ENCODE measurements at places on chromosomes 4 and X.

GRCh38 chr4:77819404-77819842 is 255 bp upstream of the CNOT6L start:
- no peak for DNase-seq

DNA sequence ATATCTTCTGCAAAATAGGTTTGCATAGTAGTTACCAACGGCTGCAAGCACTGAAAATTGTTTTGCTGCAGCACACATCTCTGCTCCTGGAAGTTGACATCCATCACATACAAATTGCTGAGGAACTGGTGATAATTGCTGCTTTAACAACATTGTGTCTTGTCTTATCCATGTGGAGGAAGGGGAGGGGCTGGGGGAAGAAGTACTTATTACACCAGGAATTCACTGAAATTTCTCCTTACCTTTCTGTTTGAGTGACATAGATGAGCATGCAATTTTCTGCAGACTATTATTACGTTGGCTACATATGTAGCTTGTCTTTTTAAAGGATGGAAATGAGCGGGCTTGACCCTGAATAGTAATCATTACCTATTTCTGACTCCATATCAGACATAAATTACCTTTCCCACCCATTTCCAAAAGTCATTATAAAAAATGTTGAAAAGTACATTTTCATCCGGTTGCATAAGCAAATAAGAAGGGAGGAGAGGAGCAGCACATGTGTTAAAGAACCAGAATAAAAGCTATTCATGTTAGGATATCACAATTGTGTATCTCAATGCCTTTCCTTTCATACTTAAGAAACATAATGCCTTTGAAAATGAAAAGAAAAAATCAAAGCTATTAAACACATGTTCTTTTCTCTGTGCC is 1905.6 kb downstream of the PCDH7 start:
- DNase-seq: no peak

DNA sequence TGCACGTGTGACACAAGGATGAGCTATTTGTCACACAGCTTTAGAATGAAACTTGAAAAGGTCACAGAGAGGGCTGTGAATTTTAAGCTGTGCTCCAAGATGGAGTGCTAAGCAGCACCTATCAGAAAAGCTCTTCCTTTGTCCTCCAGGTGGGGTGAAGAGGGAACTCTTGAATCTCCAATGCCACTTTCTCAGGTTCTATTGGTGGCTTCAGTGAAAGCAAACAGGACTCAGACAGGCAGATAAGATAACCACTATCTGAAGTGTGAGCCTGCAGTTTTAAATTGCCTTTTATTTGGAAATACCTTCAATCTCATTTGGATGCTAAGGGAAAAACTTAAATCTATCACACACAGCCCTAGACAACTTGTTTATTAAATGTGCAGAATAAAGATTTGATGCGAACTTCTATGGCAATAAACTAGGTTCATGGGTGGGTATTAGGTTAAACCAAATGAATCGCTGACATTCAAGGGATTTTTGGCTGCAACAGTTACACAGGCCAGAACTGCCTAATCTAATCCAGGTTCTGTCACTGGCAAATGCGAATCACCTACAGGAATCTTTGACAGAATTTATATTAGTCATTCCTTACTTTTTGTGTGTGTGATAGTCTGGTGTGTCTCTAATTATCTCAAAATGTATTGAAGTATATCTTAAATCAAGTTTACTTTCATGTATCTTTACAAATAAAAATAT is 13.6 kb upstream of the PDGFRA start:
- no peak for DNase-seq

GRCh38 chr4:14863418-14864364 is 138.6 kb upstream of the CPEB2 start:
- no peak for DNase-seq

DNA sequence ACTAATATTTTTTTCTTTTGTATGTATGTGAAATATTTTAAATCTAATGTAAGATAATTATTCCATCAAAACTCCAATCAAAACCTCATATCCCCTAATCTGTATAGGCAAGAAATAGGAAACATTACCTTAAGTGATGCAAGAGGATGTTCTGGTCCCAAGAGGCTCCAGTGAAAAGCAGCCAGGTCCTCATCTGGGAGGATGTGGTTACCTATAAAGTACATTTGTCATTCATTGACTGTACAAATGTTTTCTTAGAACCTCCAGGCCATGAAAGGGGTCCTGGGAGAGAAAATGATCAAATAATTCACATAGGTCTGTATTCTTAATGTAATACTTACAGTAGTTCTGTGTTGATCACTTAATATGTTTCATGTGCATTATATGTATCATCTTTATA is 25.5 kb downstream of the FAM120C start:
- no peak for DNase-seq

DNA sequence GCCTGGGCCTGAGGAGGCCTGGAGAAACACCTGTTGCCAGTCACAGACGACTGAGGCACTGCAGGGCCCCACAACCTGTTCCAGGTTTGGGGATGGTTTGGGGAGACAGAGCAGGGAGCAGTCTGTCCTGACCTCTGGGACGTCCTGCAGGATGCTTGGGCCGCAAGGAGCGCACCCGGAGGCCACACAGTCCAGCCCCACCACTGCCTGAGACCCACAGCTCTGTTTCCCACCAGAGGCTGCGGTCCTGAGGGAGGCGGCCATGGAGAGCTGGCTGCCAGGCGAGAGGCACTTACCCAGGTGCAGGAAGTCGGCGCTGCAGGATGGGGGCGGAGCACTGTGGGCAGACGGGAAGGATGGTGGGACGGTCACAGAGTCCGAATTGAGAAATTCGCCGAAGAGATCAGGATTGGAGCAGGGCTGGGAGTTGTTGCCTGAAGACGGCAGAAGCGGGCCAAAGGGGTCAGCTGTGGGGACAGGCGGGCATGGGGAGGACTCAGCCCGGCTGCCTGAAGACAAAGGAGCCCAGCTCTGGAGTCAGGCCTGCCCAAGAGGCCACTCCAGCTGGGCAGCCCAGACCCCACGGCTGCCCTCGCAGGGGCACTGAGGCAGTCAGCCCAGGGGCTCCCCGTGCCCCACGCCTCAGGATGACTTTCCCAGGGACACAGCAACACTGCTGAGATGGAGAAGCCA is 40.3 kb upstream of the CPLX1 start:
- DNase-seq: no peak

- DNase-seq: no peak
Measured at GRCh38 chr4:153634738-153635353, 49.2 kb upstream of the TLR2 start.

DNA sequence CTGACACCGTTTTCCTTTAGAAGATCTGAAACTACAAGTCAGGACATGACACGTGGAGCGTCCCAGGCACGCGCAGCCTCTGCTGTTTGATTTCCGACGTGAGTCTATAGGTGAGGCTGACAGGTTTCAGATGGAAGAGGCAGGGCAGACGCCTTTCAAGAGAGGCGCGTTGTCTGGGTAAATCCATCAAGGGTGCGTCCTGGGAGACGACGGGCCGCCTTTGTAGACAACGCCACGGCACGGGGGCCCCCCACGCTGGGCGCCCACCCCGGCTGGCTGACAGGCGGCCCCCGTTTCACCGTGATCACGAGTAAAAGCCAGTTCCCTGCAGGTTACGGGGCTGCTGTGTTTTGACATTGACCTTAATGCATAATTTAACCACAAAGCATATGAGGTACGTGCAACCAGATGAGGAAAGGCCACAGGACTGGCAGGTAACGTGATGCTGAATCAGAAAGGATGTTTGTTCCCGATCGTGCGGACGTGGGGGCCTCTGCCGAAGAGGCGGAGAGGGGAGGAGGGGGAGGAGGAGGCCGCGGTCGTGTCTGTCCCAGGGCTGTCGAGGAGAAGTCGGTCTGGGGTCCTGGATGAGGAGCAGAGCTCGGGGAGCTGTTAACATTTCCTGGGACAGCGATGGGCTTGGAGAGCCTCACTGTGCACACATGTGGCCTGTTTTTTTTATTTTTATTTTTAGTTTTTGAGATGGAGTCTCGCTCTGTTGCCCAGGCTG is 51.1 kb upstream of the PPP2R3B start:
- DNase-seq: no peak

- DNase-seq: no peak
Measured at GRCh38 chr4:1366371-1367229, 19.6 kb downstream of the UVSSA start.

GRCh38 chrX:104707572-104707971 is 141.6 kb downstream of the IL1RAPL2 start:
- no peak for DNase-seq

Measured in activated CD4-positive, CD25-positive, alpha-beta regulatory T cell treated with anti-CD3 and anti-CD28 coated beads, Interleukin-2, amount 50 U/mL, for 16 hours (primary cell).